Jurkat, Clone E6-1 (cell line): ENCODE measurements at places on chromosomes 4 and X.

DNA sequence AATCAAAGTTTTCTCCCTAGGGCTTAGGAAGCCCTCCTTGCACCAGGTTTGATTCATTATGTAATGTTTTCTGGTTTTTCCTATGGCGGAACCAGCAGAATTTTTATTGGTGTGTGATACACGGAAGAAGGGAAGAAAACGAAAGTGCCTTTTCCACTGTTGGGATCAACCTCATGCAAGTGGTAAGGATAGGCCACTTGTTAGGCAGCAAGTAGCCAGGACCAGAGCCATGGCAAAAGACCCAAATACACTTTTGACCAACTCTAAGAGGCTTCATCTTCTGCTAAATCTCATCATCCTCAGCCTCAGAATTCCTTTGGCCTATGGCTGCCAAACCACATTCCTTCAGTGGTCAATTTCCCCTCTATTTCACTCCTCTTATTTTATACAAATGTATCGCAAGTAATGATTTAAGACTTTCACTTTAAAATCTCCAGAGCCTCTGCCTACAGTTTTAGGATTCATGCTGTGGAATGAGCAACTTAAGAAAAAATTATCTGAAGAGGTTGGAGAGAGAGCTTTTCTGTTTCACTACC is 21.2 kb downstream of the PPAT start:
- DNase-seq = no peak

DNA sequence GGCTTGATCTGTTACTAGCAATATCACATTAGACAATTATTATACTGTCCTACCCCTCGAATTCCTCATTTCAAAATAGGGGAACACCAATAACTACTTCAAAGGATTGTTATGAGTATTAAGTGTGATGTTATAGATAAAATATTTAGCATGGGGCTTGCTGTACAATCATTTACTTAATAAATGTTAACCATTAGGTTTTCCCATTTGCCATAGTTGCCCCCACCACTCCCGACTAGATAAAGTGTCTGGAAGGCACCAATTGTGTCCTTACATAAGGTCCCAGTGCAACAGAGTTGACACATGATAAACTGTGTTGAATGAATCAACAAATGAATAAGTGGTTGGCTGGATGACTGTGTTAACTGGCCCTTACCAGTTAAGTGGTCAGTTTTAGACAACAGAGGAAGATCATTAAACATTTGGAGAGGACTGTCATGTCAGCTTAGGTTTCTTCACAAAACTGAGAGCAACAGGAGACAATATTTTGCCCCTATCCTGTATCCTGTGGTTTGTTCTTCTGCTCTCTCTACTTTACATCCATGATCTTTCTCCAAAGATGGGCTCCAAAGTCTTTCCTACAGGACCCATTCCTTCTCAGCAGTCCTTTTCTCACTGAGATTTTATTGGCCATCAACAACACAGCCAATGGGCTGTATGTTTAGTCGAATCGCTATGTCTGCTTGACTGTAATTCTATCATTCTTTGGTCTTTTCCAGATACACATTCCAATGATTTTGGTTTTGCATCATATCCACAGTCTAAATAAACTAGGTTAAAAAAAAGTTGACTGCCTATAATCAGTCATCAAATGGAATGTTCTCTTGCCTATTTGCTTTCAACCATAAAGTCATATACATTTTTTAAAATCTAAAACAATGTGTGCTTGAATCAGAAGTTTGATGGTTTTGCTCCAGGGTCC is 74.4 kb downstream of the RNF150 start:
- DNase-seq = no peak

DNA sequence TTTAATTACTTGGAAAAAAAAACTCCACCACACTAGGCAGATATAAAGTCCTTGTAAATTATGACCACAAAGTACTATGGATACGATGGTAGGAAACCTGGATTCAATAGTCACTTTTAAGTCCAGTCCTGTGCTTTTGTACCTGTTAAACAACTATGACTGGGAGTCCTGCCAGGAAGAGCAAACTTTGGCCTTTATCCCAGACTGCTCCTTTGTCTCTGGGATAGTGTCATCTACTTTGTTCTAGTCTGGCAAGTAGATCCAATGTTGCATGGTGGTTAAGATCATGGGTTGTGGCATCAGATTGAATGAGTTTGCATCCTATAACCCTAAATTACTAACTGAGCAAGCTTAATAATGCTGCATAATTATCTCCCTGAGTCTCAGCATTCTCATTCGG is 175.3 kb upstream of the FGF13 start:
- DNase-seq = no peak

- no peak for DNase-seq
Measured at GRCh38 chr4:171812665-171813525, at the start of gene GALNTL6. TSS of gene GALNTL6 (plus strand) at chr4:171813404.
